ENCODE measurements at places on chromosomes 12 and 14.

- no peak for DNase-seq
Observed at GRCh38 chr12:76634133-76634532, 74.6 kb upstream of the OSBPL8 start.

DNA sequence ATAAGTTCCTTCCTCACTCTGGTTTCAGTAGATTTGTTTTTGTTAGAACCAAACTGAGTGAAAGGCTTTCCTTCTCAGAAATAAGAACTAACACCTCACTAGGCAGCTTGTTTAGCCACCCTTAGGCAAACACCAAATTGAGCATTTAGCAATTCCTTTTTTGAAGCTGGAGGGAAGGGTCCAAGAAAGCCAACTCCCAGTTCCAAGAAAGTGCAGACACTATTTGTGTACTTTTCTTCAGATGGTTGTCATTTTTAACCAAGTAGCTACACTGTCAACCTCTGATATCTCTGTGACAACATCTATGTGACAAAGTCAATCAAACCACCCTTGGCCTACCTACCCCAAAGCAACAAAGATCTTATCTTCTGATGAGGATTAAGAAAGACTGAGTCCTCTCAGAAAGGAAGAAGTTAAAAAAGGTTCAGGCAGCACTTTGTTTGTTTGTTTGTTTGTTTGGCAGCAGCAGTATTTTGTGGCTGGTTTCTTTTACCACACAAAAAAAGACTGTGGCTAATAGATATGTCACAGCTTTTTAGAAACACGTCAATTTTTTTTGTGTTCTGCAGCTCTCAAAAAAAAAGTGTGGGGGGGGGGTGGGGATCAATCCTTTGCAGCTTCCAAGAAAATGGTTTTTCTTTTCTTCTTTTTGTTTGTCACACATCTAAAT is 203.8 kb downstream of the CRADD start:
- no peak for DNase-seq

DNA sequence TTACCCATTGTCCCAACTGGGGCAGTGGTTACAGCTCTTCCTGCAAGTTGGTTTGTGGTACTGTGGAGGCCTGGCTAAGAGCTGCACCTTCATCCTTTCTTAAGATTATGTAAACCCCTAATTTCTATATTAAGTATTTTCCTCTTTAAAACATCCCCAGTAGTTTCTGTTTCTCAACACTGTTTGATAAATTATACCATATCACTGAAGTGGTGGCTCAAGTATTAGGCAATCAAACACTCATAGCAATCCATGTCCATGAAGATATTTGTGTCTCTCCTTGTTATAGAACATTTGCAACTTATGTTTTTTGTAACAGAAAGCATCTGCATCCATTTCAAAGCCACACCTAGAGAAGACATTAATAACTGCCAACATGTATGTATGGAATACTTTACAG is 31.8 kb downstream of the ATXN3 start:
- DNase-seq: no peak

DNA sequence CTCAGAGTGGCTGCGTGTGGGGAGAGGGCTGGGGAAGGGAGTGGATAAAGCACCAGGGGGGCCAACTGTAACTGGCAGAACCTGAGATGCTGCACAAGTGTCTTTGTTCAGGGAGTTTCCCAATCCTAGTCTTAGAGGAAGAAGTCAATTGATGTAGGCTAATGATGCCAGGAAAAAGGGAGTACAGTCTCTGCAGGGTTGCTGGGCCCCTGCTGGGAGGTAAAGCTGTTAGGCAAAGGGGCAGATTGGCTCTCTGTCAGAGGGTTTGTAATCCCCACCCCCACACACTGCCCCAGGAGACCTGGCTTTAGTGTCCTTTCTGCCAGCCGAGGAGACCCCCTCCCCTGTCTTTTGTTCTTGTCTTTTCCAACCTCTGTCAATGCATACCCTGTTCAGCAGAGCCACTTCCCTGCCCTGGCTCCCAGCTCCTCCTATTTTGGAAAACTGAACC is 178.4 kb downstream of the KCNA5 start:
- DNase-seq: no peak

DNA sequence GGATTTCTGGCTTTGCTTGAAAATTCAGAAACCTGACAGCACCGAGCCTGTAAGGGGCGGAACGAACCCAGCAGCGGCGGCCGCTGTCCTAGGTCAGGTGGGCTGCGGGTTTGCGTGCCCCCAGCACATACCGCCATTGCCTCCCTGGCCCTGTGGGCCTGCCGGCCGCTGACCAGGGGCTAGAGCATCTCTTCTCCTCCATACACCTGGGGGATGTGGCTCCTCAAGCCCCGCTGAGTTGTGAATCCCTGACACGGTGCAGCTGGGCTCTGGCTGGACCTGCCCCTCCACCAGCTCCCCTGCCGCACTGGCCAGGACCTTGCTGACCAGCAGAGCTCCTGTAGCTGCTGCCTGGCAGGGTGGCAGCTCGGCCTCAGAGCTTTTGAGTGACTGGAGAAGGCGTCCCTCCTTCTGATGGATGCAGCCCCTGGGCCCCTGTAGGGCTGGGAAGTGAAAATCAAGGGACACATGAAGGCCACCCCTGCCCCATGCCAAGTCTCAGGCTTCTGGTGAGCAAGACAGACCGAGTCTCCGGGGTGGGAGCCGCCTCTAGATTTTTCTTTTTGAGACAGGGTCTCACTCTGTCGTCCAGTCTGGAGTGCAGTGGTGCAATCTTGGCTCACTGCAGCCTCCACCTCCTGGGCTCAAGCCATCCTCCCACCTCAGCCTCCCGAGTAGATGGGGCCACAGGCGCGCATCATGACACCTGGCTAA is 184.9 kb upstream of the SFSWAP start:
- no peak for DNase-seq

DNA sequence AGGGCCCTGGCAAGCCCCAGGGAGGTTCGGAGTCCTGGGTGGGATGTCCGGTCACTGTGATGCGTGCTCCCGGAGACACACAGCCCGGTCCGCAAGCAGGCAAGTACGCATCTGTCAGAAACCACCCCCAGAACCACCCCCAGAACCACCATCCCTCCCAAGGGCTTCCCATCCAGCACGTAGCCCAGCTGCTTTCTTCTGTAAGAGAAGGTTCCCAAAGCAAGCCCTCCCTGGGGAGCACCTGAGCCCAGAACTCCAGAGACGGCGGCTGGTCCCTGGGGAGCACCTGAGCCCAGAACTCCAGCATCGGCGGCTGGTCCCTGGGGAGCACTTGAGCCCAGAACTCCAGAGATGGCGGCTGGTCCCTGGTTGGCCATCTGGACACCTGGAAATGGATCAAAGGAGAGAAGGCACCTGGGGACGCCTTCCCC is 2.6 kb upstream of the FBRSL1 start:
- DNase-seq: no peak

All from activated CD4-positive, alpha-beta T cell treated with anti-CD3 and anti-CD28 coated beads, Interleukin-2, amount 50 U/mL, for 4 hours (primary cell).